ENCODE measurements at places on chromosomes 12 and 14.
A peak's percentile ranks its signal among the peaks of the same experiment; 100 is the strongest.

DNA sequence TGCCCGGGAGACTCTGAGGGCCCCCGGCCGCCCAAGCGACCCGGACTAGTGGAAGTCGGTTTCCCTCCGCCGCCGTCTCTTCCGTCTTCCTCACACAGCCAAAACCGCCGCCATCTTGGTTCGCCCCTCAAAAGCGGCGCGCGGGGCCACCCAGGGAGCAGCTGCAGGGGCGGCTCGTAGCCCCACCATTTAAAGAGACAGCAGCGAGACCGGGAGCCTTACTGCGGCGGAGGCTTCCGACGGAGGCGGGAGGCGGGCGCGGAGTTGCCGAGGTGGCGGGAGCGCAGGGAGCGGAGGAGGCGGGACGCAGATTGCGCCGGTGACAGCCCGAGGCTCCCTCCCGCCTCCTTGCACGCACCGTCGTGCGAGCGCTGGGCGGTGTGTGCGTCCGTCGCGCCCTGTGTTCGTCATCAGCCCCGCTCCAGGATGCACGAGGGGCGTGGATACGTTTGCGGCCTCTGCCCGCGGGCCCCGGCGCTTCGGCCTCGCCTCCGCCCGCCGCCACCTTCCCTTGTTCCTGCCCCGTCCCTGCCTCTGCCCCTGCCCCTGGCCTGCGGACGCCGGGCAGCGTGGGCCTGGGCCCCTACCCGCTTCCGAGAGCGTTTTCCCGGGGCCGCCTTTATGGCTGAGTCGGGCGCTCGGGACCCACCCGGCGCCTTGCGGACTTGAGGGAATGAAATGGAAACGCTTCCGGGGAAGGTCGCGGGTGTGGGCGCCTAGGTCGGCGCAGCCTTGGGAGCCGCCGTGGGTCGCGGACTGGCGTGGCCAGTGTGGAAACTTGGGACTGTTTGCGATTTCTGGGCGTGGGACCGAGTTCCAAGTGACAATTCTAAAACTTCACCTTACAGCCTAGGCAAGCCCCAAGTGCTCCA, at the start of gene PPP4R3A:
Gene PPP4R3A (minus strand): TSS at position 140 of the 872 bp plus-strand sequence. CDS start 663 bp downstream, outside the sequence.
- DNase-seq: peak; percentile 93

DNA sequence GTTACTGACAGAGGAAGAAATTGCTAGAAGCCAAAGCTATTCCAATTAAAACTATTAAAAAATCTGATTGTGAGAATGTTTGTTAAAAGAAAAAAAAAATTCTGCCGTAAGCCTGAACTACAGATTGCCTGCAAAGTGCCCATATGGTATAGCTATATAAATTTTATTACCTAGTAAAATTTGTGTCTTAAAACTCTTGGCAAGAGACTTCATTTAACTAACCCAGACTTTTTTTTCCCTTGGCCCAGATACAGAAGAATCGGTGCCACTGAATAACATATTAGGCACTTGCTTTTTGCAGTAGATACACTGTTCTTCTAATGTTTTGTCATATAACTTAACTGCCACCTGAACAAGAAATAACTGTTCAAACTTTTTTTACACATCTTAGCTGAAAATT, 125.5 kb downstream of the RPS29 start:
- DNase-seq: no peak

GRCh38 chr14:22251090-22251489, 337.9 kb downstream of the DAD1 start:
- DNase-seq: no peak

DNA sequence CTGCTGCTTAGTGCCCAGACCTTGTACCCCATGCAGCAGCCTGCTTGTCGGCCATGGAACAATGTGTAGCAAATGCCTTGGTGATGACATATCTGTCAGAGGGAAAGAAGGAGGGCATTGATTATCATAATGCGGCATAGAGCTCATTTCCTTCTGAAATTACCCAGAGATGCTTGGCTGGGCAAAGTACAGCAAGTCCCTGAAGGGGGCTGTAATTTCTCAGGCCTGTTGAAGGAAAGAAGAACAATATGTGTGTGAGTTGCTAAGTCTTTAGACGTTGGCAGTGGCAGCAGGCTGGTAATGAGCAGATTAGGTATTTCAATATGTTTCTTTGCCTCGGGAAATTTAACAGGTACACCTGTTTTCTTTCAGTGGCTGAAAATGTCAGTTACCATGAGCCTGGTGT, 128.6 kb downstream of the CRADD start:
- no peak for DNase-seq

GRCh38 chr12:61365001-61365400, 895.2 kb upstream of the USP15 start:
- DNase-seq: no peak

GRCh38 chr12:89234324-89235114, 117.8 kb downstream of the DUSP6 start:
- DNase-seq: no peak

- no peak for DNase-seq
These were observed 16.3 kb upstream of the YBX3 start for GRCh38 chr12:10739157-10740118.

GRCh38 chr12:114030451-114030850, 64.3 kb upstream of the RBM19 start:
- DNase-seq: no peak

GRCh38 chr14:54310151-54310850, 86.5 kb upstream of the CDKN3 start:
- DNase-seq: no peak

GRCh38 chr12:77130193-77130592, 64.8 kb upstream of the E2F7 start:
- no peak for DNase-seq

DNA sequence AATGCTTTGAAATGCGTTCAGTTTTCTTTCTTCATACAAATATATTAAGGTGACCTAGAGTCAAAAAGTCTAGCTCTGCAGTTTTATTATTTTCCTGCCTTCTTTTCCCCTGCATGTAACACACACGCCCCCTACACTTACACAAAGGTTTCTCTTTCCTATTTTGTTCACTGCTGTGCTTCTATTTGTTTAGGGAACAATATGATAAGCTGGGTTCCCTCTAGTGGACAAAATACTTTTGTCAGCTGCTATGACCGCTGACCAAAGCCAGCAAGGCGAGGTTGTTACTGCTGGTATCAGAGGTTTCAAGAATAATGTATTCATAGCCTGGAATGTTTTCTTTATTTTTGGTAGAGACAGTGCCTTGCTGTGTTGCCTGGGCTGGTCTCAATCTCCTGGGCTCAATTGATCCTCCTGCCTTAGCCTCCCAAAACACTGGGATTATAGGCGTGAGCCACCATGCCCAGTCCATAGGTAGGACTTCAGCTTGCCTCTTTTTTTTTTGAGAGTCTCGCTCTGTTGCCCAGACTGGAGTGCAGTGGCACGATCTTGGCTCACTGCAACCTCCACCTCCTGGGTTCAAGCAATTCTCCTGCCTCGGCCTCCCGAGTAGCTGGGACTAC, 33.4 kb downstream of the FNTB start:
- DNase-seq: no peak

- no peak for DNase-seq
These were observed 6.0 kb downstream of the PLD4 start for GRCh38 chr14:104930526-104931303.

DNA sequence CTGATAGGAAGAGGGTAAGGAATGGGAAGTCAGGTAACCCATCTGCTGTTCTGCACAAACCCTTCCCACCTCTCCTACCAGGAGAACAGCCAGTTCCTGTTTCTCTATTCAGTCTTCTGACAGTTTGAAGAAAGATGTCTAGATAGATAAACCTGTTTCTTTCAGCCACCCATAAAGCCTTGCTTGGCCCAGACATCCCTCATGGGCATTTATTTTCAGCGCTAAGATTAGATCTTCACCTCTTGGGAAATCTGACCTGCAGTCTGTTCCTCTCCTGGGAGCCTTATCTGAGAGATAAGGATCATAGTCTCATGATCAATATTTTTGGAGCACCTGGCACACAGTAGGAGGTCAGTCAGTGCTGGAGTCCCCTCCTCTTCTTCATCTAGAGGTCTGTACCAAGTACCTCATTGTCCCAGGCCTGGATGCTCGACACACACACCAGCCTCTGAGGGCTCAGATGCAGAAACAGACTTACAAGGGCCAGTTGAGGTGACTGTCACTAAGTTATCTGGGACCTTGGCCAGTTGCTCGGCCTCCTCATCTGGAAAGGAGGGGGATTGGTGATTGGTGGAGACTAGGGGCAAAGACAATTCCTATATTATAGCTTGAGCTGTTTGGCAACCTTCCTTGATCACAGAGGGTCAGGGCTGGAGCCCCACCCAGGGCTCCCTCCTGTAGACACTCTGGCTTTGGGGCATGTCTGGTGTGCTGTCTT, 18.2 kb downstream of the ACVRL1 start:
- DNase-seq: no peak

GRCh38 chr12:20469756-20470155, 101.4 kb downstream of the PDE3A start:
- no peak for DNase-seq

GRCh38 chr12:88698471-88698870, 118.2 kb upstream of the KITLG start:
- no peak for DNase-seq

- no peak for DNase-seq
These were observed 162.4 kb downstream of the C12orf75 start for GRCh38 chr12:105492591-105493545.

- no peak for DNase-seq
These were observed 244.6 kb upstream of the SFSWAP start for GRCh38 chr12:131466306-131466705.

DNA sequence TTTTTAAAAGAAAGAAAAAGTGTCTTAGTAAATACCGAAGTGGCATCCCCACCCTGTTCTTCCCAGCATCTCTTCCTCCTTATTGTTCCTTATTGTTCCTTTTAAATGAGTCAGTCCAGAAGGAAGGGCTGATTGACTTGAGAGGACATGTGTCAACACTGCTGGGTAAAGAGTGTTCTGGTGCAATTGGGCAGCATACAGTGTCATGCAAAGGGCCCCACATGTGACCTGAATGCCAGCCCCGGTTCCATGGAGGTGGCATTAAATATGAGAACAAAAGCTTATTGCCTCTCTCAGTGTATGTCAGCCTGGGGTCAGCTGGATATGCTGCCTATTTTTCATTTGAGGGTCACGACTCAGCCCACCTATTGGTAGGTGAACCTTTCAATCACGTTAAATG, 58.9 kb upstream of the RIC8B start:
- no peak for DNase-seq

DNA sequence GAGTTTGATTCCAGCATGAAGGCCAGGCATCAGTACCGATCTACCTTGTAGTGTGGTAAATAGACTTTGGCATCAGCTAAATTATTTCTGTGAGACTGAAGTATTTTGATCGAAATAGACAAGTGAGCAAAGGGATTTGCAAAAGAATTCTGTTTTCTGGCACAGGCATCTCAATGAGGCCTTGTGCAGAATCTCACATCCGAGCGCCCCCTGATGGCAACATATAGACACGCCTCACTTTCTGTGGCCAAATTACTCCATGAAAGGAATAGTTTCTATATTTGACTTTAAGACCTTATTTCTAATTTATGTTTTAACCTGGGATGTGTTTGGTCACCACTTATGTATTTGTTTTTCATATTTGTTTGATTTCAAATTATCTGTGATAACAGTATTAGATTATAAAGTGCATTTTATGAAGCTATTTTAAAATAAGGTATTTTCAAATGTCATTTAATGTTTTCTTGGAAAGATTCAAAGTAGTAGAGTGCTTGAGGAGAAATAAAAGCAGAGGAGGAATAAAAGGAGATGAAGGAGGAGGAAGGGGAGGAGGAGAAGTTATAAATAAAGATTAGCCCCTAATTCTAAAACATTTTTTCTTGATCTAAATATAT, 731.9 kb downstream of the NRXN3 start:
- no peak for DNase-seq

DNA sequence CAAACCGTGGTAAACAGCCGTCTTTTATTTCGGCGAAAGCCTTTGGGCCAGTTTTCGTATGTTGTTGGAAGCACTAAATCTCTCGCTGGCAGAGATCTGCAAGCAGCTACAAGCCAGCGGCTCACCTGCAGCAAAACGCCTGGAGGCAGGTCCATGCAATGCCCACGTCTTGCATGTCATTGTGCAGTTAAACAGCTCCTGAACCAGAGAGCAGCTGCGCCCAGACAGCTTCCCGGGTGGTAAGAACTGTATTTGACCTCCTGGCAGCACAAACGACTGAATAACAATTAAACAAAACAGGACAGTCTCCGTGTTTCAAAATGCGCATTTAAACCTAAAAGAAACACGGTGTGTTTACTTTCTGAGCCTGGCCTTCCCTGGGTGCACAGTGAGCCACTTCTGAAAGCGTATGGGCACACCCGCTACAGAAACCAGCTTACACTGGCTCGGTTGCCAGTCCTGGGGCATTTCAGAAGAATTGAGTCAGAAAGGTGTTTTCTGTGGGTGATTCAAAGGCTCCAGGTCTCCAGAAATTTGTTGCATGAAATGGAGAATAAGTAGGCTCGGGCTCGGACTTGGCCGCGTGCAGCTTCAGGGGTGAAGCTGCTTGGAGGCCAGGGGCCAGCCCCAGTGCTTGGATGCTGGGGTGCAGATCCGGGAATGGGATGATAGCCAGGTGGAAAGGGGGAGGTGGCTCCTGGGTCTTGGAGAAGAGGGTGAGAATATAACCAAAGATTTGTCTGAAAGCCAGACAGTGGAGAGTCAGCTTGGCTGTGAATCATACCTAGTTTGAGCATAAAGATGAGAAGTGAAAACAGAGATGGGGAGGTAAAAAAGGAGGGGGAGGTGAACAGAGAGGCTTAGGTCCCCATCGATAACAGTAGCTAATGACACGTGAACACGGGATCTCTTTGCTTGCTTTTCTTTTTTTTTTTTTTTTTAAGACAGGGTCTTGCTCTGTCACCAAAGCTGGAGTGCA, 24.9 kb upstream of the FZD10 start:
- no peak for DNase-seq

GRCh38 chr12:80443974-80444666, at the start of gene PTPRQ:
Gene PTPRQ (plus strand): TSS chr12:80444235. CDS start chr12:80444346, 111 bp downstream.
- no peak for DNase-seq

DNA sequence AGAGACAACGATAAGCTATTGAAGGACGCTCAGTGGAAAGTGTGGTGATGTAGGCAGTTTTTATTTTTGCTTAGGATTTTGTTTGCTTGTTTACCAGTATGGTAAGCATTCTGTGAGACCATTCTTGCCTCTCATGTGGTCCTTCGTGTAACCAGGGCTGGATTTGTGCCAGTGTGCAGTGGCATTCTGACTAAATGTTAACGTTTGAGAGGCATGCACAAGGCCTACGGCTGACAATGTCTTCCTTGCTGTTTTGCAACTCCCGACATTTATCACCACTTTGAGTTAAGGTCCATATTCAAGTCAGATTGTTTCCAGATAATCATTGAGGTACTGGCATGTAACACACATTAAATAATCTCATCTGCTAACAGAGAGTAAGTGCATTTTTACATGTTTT, 102.3 kb upstream of the BCAT1 start:
- no peak for DNase-seq

- DNase-seq: no peak
These were observed 36.6 kb downstream of the SPATA7 start for GRCh38 chr14:88422047-88422446.

DNA sequence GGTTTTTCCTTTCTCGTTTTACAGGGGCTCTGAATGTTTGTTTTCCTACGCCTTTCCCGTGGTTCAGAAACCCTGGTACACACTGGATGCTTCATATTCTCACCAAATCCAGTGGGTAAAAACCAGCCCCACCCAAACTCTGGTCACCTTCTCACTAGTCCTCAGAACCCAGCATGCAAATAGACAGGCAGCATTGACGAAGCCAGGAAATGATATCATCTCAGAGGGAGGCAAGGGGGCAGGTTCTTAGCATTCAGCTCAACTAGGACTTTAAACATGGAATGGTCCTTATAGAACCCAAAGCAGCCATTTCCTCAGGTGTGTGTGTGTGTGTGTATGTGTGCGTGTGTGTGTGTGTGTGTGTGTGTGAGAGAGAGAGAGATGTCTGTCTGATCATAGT, 142.0 kb downstream of the KCNK10 start:
- DNase-seq: no peak

GRCh38 chr12:57461276-57461916, 1.8 kb downstream of the GLI1 start:
- no peak for DNase-seq
